ENCODE measurements at places on chromosomes 16 and 17. TPM values are rescaled to one million over a fixed set of nuclear protein-coding genes. Genes with fewer than 3 reads are reported as not detected.

The KRTAP2-3 gene
- total RNA-seq = 0.29 TPM

The GSG1L gene
- total RNA-seq = not detected

The KRTAP9-4 gene
- not detected for total RNA-seq

The CTRB2 gene
- total RNA-seq = 0.26 TPM

The SKAP1 gene
- total RNA-seq = not detected

The FOXN1 gene
- not detected for total RNA-seq

Measured in A375 (cell line).